Pons (tissue), 1 donor: ENCODE measurements at places on chromosomes 3 and 15.

- no peak for DNase-seq
Measured at GRCh38 chr15:63425426-63425985, 43.9 kb upstream of the CA12 start.

DNA sequence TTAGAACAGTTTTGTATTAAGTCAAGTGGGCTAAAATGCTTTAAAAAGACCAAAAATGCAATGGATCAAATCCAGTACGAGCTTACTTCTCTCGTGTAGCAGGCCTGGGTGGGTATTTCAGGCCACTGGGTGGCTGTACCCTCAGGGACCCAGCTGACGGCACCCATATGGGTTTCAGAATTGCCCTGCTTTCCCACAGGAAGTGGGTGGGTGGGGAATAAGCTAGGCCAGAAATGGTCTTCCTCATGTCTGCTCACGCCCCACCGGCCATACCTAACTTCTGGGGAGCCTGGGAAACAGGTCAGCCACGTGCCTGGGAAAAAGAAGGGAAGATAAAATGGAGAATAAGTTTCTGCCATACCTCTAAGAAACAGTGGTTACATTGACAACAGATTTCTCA lies 20.3 kb downstream of the GPR160 start:
- no peak for DNase-seq

DNA sequence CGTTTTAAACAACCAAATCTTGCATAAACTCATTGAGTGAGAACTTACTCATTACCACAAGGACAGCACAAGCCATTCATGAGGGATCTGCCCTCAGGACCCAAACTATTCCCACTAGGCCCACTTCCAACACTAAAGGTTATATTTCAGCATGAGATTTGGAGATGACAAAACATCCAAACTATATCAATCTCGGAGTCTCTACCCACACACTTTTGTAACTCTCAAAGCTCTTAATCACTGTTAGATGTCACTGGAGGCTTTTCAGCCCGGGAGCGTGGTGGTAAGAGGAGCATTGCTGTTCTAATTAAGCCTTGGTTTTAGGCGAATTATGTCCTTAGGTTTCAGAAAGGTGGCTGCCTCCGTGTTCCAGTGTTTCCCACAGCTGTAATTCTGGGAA lies 86.3 kb downstream of the CNTN6 start:
- no peak for DNase-seq

DNA sequence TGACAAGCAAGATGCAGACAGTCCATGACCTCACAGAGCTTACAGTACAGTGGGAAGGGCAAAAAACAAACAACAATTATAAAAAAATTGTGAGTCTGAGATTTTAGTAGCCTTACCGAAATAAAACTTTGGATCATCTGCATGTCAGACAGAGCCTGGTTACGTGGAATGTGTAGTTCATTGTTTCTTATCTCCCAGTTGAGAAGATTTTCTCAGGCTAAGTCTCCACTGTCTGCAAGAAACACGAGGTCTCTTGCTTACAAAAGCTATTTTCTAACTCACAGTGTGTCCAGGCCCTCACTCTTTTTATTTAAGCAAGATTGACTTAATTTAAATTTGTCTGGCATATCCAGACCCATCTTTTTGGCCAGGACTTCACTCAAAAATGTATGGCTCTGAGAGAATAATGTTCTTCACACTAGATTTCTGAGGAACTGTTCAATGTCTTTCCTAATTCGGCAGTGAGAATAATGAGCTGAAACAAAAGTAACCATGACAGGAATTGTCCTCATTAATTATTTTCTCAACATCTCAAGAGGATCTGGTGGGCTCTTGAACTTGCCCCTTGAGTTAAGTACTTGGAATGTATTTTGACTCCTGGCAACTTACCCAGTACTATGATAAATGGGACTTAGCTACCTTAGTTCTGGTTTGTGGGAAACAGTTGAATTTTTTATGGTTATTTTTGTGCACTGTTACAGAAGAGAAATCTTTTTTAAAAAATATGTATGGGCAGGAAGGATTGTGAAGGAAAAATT lies 265.1 kb upstream of the COL8A1 start:
- DNase-seq, result no peak

- no peak for DNase-seq
Measured at GRCh38 chr3:16604433-16604832, 790 bp downstream of the DAZL start.

DNA sequence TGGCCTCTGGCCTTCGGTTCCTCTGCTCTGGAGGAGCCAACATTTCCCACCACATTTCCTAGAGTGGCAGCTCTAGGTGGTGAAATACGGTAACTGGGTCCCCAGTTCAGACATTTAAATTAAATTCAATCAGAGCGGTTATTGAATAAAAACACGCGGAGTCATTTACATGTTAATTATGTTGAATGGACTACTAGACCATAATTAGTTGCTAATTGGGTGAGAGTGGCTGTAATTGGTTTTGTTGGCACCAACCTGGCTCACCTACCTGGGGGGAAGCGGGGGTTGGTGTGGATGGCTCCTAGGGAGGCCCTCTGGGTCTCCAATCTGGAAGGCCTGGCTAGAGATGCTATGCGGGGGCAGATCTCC lies 12.7 kb downstream of the SEMA3F start:
- DNase-seq, result no peak

- DNase-seq, result no peak
Measured at GRCh38 chr3:48672522-48672921, 9.8 kb upstream of the CELSR3 start.
